ENCODE measurements at places on chromosomes 2 and 18.

DNA sequence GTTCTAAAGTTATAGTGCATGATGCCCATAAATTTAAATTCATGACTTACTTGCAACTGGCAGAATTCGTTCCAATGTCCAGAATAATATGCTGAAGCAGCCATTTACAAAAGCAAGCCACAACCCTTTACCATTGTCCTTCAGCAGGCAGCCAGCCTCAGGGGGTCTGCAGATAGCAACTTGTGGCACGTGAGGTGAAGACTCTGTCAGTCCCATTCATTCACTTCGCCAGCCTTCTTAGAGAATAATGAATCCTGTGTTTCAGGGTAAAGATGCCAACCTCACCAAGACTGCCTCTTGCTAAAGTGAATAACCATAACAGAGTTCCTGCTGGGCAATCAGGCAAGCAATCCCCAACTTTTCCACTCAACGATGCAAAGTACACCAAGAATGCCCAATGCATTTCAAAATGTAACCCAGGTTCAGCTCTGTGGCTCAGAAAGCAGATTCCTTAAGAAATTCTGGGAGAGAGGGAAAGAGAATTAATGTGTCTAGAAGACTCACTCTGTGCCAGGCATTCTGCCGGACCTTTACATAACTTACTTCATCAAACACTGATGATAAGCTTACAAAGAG is 315.4 kb downstream of the NCKAP5 start:
- no peak for DNase-seq

DNA sequence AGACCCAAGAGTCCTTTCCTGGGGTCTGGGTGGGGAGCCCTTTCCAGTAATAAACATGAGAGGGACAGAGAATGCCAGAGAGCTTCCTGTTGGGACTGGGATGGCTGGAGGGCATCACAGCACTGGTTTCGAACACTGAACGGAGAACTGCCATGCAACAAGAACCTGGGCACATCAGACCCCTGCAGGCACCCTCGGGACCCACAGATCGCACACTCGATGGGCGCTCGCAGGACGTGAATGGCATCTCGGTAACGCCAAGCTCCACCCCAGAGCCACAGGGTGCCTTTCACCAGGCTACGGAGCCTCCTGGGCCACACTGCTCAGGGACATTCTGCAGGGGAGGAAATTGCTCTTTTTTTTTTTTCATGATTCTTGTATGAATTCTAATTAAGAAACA is 25.1 kb downstream of the SLC66A2 start:
- no peak for DNase-seq

DNA sequence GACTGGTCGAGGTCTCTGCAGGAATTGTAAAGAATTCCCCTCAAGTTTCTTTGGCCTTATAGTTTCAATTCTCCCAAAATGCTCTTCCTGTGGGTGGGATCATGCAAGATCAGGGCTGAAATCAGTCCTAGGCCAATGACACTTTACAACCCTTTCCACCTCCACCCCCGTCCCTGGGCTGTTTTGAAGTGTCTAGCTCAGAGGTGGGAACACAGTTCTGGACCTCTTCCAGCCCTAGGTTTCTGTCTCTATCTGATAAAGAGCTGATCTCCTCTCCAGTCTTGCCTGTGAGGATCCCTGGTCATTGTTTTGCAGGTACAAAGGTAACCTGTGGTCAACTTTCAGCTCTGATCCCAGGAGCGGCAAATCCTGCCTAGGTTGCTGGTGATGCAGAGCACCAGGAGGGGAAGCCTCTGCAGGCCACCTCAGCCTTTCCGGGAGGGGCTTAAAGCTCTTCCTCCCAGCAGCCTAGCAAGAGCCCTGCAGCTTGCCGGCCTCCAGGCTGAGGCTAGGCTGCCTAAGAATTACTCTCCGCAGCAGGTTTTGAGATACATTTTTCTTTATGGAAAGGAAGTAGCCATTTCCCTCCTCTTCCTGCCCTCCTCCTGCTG is 69.8 kb upstream of the WIPF1 start:
- DNase-seq, result no peak

GRCh38 chr2:189164746-189165145 is 14.8 kb downstream of the COL5A2 start:
- no peak for DNase-seq

- no peak for DNase-seq
Measured at GRCh38 chr2:47145466-47145865, 9.6 kb downstream of the STPG4 start.

GRCh38 chr2:43906448-43907109 is 67.8 kb downstream of the ABCG8 start:
- no peak for DNase-seq

DNA sequence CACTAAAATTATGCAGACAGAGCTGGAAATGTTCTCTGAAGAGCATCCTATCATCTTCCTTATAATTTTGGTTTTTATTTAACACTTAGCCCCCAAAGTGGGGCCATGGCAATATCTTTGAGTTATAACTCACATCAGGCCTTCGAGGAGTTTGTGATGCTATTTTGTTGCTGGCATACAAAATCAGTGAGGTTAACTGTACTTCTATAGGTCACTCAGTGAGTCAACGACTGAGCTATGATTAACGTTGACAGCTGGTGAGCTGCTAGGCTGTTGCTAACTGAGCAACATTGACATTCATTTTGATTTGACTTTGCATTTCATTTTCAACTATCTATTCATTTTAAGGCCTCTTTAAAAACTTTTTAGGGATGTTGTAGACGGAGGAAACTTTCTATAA is 50.0 kb downstream of the GPD2 start:
- DNase-seq, result no peak

DNA sequence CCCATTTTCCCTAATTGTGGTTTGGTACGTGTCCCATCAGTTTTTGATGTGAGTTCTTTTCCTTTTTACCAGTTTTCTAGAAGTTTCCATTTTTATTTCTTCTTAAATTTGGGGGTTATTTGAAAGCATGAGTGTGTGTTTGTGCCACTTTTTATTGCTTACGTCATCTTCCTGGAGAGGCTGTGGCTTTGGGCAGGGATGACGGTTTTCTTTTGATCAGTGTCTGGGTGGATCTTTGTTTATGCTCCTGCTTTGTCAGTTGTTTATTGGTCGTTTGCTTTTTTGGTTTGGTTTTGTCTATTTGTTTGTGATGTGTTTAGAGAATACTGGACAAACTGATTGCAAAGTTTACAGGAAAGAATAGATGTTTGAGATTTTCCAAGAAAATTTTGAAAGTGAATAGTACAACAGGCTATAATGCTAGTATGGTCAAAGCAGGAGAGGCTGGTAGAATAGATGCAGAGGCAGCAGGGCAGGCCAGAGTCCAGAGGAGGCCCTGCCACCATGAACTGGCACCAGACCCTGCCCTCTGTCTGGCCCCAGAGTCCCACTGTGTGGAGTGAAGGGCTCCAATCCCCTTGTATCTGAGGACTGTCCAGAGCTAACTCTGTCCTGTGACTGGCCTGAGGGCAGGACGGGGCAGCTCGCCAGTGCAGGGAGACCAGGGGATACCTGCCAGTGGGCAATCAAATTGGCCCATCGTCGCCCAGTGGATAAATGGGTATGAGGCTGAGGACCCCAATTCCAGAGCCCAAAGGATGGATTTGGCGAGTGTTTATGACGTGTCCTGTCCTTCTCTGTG is 23.4 kb upstream of the SNED1 start:
- no peak for DNase-seq

GRCh38 chr2:24559473-24560113 is 68.5 kb downstream of the NCOA1 start:
- DNase-seq, result no peak

DNA sequence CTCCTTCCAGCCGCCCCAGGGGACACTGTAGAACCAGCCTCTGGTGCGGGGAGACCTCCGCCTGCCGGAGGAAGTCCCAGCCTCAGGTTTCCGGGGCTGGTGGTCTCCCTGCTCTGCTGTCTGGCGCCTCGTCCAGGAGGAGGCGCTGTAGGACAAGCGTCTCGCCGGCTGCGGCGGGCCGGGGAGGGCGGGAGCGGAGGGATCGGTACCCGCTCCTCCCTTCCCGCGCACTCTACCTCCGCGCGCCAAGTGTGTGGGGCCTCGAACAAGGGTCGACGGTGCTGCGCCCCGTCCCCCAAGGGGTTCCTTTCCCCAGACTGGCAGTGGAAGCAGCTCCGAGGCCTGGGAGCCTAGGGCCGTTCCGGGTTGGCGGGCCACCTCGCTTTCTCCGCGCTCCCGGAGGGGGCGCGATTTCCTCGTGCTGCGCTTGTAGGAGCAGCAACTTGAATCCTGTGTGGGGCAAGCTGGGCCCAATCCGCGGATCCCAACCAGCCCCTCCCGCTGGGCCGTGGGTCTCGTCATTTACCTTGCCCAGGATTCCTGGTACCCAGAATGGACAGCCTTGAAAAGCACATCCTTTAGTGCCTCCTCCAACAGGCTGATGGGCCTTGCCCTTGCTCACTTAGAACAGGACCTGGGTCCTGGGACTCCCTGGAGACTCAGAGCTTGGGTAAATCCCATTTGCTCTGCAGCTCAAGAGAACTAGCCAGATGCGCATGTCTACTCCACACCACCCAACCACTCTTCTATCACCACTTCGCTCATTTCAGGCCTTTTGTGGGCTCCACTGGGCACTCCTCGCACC is 10.6 kb upstream of the HOXD4 start:
- peak; percentile 21 for DNase-seq

GRCh38 chr2:176936410-176936809 is 276.2 kb upstream of the HNRNPA3 start:
- DNase-seq, result no peak

DNA sequence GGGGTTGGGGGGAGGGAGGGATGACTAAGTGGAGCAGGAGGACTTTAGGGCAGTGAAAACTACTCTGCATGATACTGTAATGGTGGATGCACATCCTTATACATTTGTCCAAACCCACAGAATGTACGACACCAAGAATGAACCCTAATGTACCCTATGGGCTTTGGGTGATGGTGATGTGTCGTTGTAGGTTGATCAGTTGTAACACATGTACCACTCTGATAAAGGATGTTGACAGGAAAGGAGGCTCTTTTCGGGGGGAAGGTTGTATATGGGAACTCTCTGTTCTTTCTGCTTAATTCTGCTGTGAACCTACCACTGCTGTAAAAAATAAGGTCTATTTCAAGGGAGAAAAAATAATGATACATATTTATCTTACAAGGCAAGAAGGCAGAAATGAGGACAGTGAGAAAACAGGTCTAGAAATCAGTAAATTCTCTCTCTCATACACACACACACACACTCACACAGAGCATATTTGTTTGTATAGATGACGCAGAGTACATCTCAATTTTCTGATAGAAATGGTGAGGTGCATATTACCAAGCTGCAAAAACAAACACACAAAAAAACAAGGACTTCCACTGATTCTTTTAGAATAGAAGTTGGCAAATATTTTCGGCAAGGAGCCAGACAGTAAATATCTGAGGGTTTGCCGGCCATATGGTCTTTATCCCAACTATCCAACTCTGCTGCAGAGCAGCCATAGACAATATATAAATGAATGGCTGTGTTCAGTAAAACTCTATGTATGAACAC is 20.2 kb downstream of the FAM124B start:
- DNase-seq, result no peak

DNA sequence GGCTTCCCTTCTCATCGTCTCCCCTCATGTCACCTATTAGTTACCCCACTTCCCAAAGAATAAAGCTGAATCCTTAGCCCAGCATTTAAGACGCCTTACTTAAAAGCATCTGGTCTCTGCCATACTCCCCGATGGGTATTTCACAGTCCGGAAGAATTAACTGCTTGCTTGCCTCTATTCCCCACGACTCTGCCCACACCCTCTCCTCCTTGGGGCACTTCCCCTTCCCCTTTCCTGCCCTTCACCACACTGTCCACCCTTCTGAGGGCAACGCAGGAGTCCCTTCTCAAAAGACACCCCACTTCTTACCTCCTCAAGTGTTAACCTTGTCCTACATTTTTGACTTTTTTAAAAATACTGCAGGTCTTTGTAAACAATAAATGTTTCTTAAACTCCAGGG is 60.1 kb upstream of the RMP24 start:
- DNase-seq, result no peak

Data from activated effector memory CD4-positive, alpha-beta T cell treated with Interleukin-2 at 50 U/mL for 16 hours (primary cell).